ENCODE measurements at places on chromosomes 6 and 20. TPM values are rescaled to one million over a fixed set of nuclear protein-coding genes. Genes with fewer than 3 reads are reported as not detected.

DNA sequence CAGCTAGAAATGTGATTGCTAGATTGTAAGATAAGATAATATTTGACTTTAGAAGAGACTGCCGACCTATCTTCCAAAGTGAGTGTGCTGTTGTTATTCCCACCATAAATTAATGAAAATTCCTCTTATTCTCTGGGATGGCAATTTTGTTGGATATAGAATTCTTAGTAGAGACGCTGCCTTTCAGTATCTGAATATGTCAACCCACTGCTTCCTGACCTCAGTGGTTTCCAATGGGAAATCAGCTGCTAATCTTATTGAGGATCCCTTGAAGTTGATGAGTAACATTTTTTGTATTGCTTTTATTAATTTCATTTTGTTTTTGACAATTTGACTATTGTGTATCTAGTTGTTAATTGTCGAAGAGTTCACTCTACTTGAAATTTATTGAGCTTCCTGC is 313.0 kb downstream of the BMP2 start:
- DNase-seq = no peak

Gene CCM2L
- 3.4 TPM for total RNA-seq

DNA sequence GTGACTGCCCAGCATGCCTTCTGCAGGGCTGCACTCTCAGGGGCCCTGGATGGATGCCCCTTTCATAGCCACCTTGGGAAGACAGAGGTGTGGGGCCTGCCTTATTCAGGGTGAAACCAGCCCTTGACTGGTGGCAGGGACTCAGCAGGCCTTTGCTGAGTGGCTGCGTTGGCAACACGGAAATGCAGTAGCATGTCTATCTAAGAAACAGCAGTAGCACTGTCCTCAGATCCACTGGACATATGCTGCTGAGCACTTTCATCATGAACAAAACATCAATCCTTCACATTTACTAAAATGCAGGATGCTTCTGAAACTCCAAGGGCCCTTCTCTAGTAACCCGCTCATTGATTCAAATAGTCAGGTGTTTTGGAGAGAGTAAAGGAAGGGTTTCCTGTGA is 4.9 kb upstream of the TBXT start:
- no peak for DNase-seq

Gene SLC22A1
- total RNA-seq = 3.3 TPM

- no peak for DNase-seq
Observed at GRCh38 chr6:31466466-31466865, 31.5 kb upstream of the MICB start.

Gene LPA
- not detected for total RNA-seq

All from suprapubic skin (tissue), 4 donors.